ENCODE measurements at places on chromosomes 5 and 9.

DNA sequence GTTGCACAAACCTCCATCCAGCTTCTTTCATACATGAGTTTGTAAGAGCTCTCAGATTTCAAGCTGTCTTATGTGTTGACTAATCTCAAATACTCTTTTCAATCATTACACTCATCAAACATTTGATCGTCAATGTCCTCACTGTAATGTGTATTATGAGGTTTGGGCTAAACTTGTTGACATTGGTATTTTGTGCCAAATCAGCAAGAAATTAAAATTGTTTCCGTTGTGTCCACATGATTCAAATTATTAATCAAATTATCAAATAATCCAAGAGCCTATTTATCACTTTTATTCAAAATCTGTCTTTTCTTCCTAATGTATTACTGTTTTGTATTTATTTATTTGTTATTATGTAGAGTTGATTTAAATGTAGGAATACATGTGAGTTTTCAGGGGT, 283.4 kb downstream of the GAS1 start:
- DNase-seq, result no peak

DNA sequence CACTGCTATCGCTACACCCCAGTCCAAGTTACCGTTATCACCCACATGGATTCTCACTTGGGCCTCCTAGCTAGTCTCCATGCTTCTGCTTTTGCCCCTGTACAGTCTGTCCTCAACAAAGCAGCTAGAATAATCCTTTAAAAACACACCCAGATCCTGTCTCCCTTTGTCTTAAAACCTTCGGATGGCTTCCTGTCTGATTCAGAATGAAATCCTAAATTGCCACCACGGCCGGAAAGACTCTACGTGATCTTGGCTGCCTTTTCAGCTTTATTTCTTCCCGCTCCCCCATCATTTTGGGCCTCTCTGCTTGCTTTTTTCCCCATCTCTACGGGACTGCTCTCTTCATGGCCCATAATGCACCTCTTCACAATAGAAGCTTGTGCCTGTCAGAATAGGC, 33.4 kb downstream of the GDNF start:
- no peak for DNase-seq

GRCh38 chr5:15993919-15994318, 185.7 kb downstream of the MARCHF11 start:
- DNase-seq, result no peak

GRCh38 chr9:122949696-122950095, 8.9 kb downstream of the RABGAP1 start:
- DNase-seq, result no peak

DNA sequence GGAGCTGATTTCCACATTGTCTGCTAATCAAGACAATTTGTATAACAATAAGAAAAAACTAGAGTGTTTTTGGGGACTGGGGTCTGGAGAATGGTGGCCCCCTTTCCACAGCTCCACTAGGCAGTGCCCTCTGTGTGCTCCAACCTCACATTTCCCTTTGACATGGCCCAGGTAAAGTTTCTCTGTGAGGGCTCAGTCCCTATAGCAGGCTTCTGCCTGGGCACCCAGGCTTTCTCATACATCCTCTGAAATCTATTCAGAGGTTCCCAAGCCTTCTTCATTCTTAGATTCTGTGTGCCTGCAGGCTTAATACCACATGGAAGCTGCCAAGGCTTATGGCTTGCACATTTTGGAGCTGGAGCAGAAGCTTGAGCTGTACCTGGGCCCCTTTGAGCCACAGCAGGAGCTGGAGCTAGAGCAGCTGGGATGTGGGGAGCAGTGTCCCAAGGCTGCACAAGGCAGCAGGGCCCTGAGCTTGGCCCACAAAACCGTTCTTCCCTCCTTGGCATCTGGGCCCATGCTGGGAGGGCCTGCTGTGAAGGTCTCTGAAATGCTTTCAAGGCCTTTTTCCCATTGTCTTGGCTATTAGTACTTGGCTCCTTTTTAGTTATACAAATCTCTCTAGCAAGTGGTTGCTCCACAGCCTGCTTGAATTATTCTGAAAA, 49.1 kb upstream of the VPS13A start:
- DNase-seq, result no peak

- no peak for DNase-seq
These were observed 237.5 kb downstream of the CHSY3 start for GRCh38 chr5:130141659-130142320.
